EH (cell line): ENCODE measurements at places on chromosomes 7 and 10.

GRCh38 chr10:85524001-85524666, 842.5 kb downstream of the GRID1 start:
- no peak for DNase-seq

DNA sequence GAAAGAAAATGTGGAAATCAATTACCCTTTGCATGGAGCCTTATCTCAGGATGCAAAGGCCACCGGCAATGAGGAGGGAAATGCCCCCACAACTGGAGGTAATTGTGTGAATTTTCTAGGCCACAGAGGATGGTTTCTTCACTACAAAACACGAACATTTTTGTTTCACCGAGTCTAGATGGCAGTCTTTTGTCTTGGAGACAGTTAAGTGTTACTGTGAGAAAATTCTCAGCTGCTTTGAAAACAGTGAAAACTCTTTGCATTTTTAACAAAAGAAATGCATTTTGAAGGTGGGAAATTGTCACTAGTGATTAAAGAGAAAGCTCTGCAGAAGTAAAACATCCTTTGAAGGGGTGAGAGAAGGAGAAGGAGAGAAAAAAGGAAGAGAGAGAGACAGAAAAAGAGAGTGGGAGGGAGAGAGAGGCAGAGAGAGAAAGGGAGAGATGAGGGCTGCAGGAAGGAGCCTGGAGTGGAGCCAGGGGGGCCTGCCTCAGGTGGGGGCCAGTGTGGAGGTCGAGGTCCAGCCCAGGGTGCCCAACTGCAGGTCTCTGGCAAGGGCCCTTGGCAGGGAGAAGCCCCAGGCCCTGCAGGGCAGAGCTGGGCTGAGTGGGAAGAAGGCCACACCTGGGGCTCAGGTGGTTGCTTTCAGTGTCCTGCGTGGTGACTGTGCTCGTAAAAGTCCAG, 261.4 kb downstream of the ADARB2 start:
- DNase-seq, result no peak

- peak; percentile 66 for DNase-seq
These were observed 13.9 kb downstream of the DNAJC1 start for GRCh38 chr10:21989453-21990154.

DNA sequence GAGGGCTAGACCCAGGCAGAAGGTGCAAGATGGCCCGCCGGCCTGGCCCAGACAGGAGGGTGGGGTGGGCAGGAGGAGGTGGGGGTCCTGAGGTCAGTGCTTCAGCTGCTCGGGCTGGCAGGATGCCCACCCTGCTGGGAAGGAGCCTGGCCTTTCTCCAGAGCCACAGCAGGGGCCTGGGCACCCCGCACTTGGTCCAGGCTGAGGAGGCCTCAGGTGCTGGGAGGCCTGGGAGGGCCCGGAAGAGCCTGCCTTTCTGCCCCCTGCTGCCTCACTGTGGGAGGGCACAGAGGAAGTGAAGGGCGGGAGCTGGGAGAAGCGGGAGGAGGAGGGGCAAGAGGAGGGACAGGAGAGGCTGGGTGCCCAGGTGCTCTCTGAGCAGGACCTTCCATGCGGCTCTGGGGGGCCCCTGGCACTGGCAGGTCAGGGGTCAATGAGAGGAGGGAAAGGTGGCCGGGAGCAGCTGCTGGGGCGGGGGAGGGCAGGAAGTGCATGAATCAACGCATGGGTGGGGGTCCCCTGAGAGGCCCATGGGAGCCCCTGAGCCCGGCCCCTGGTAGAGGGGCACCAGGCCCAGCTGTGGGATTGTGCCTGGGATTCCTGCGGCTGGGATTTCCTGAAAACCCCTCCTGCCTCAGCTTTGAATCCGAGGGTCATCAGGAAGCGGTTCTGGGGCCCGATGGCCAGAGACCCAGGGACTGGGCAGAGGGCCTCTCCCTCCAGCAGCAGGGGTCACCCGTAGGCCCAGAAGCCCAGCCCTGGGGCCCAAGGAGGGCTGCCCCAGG, 49.9 kb downstream of the PWWP2B start:
- peak; percentile 60 for DNase-seq

GRCh38 chr10:113180401-113181154, 230.5 kb downstream of the TCF7L2 start:
- peak; percentile 29 for DNase-seq

DNA sequence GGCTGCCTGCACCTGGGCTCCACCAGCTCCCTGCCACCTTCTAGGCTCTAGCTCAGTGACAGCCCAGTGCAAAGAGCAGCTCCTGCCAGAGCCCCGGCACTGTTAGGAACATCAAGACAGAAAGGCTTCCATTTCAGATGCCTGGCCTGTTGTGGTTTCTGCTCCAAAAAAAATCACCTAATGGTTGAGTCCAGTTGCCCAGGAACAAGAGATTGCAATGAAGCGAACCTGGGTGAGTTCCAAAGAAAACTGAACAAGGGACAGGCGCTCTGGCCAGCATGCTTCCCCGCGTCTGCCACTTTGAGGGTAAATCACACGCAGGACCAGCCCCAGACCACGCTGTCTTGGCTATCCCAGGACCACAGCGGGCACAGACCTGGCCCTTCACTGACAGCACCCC, 47.0 kb upstream of the RASGEF1A start:
- DNase-seq, result no peak

- DNase-seq, result no peak
These were observed 8.3 kb downstream of the TMEM273 start for GRCh38 chr10:49179699-49180443.

DNA sequence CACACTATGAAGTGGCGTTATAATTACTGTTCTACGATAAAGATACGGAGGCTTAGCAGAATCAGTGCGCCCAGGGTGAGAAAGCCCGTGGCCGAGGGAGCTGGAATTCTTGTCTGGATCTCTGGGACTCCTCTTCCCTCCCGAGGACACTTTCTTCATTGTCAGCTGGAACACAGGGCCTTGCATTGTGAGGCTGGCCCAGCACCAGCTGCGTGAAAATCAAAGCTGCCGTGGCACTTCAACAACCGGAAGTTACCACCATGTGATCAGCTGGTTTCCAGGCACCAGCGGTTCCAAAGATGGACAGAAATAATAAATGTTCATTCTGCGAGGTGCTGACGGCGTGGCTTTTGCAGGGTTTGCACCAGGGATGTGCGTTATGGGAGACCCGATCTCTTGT, 234.0 kb upstream of the PITRM1 start:
- no peak for DNase-seq

GRCh38 chr10:81027223-81027622, 489.5 kb downstream of the SH2D4B start:
- no peak for DNase-seq

DNA sequence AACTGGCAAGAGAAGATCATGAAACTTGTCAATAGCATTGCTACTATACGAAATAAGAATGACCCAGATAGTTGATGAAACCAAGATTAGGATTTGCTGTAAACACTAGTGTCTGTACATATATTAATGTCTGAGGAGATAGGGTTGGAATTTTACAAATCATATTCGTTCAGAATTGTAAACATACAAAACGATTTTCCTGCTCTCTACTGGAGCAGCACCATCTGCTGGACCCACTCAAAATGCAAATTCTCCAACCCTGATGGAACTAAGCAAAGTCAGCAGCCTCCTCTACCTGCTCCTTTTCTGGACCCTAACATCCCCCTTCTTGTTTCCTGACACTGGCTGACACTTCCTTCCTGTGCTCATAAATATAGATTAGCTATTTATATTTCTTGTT, 29.4 kb upstream of the SGMS1 start:
- peak; percentile 30 for DNase-seq

DNA sequence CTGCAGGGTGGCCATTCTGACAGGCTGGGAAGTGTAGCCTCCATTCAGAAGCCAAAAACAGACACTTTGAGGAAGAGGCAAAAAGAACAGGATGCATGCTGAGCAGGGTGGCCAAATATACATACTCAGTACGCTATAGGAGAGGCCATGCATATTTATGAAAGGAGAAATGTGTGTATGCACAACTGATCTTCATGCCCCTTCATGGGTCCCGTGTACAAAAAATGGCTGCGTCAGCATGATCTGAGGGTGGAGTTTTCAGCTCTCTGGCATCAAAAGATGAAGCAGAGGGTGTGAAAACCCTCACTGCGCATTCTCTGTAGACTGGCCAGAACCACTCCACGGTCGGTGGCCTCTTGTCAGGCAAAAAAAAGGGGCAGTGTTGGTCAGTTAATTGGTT, 35.5 kb upstream of the OIT3 start:
- DNase-seq, result no peak

GRCh38 chr7:5425507-5426225, 2.0 kb upstream of the TNRC18 start:
- DNase-seq, result peak; percentile 91

GRCh38 chr7:141702047-141702567, at the start of gene DENND11:
TSS of gene DENND11 (minus strand) at chr7:141702166. CDS start at chr7:141702153, 13 bp downstream.
- peak; percentile 57 for DNase-seq

DNA sequence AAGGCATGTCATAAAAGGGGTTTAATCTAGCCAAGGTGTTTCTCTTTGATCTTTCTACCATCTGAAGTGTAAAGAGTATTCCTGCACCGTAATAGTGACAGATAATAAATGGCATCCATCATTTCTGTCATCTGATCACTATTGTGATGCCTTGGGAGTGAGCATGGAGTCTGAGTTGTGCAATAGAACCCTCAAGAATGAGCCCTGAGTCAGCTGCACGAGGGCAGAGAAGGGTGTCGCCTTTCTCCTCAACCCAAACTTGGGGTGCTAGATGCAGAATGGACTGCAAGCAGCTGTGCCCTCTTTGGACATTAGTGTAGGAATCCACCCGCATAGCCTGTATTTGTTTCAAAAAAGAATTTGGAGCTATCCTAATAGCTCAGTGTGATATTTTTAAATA, 115.2 kb downstream of the ZNF37A start:
- no peak for DNase-seq

DNA sequence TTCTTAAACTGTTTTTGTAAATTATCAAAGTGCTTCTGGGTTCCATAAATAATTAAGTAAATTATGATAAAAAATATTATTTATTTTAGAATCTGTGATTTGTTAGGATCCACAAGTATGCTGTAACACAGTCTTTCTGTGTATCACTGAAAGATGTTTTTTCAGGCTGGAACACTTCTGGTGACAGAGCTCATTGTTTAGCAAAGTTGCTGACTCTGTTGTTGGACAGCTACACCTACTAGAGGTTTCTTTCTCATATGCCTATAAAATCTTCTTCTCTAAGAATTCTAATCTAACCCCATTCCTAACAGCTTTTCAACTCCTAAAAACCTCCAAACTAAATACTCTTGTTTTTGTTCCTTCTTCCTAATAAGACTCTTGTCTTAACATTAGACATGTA, 176.8 kb downstream of the THSD7A start:
- no peak for DNase-seq

DNA sequence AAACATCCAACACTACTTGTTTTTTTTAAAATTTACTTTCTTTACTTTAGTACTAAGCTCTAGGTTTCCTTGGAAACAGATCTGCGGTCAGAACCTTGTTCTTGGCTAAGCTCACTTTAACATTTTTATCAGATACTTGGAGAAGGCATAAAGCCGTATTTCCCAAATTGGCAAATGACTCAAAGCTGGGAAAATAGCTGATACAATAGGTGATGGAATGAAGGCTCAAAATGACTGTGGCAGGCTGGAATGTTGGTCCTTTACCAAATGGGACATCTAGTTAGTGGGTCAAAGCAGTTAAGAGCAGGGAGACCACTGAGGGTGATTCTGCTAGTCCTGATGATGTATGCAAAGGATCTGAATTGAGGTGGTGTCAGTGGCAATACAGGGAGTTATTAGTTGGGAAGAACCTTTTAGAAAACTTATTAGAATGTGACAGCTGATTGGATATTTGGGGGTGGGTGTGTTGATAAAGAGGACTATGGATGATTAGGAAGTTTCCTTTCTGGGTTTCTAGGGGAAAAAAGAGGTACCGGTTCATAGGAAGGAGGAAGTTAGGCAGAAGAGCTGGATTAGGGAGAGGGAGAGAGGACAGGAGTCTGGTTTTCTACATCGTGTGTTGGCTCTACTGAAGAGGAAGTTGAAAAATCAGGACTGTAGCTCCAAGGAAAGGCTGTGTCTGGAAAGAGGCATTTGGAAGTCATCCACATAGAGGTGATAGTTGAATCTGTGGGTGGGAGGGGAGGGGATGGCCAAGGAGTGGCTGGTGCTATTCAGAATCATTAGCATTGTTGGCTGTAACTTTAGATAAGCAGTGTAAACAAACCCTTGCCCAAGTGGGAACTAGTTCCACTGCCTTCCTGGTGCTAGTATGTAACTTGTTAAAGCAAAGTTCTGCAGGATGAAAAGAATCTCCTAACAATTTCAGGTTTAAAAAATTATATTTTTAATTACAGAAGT, 13.1 kb downstream of the PLCE1 start:
- peak; percentile 92 for DNase-seq

GRCh38 chr10:23439961-23440889, 1.4 kb downstream of the OTUD1 start:
- peak; percentile 61 for DNase-seq

DNA sequence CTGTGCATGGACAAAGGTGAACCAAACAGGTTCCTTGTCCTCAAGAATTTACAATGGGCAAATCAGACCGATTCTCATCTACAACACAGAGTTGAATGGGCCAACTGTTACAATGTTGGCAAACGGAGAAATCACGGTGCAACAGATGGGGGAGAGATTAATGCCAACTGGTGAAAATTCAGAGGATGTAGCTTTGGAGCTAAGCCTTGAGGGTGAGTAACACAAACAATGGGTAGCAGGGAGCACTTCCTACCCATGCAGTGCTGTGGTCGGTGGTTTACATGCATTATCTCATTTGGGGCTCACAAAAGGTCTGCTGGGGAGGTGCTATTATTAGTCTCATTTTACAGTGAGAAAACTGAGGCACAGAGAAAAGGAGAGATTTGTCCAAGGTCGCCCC, 902 bp upstream of the NFE2L3 start:
- DNase-seq, result no peak

GRCh38 chr10:52782554-52782953, 10.0 kb upstream of the MBL2 start:
- DNase-seq, result no peak

GRCh38 chr10:19111501-19112267, 63.1 kb downstream of the MALRD1 start:
- DNase-seq, result no peak

- DNase-seq, result no peak
These were observed 294.3 kb upstream of the KIAA1217 start for GRCh38 chr10:23914641-23915040.

DNA sequence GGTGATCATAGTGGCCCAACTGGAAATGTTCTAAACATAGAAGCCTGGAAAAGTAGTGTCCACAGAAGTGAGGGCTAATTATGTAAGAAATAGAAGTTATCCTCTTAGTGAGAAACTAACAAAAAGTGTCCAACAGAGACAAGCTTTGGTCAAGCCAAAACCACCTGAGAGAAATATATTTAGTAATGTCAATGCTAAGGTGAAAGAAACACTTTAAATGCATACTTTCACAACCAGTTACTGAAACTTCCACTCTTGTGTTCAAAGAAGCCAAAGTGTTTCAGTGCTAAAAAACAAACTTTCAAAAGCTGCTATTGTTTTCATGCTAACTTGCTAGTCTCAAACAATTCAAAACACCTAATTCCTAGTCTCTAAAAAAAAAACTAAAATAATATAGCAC, 18.1 kb downstream of the RAB11FIP2 start:
- DNase-seq, result no peak

- DNase-seq, result no peak
These were observed 51.9 kb upstream of the TCERG1L start for GRCh38 chr10:131363416-131363815.

DNA sequence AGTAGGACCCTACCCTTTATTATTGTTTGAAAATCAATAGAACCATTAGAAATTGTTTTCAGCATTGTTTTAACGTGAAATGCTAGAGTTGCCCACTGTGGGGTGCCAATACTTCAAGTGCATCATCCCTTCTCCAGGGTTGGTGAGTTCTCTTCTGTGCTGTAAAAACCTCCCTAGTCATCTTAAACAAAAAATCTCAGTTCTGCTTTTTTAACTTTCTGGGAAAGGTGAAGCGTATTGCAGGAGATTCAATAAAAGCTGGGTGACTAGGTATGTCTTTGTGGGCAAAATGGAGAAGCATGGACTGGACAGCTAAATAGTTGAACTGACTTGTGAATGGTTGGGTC, 699.1 kb downstream of the SUGCT start:
- DNase-seq, result peak; percentile 50
